ENCODE measurements at places on chromosomes 5 and 9. TPM values are rescaled to one million over a fixed set of nuclear protein-coding genes. Genes with fewer than 3 reads are reported as not detected.

Gene RLN2
- not detected for polyA plus RNA-seq

Gene FIBCD1
- 0.20 TPM for polyA plus RNA-seq

Gene STX17
- 11.5 TPM for polyA plus RNA-seq

Gene SPATA31C1
- not detected for polyA plus RNA-seq

Gene DNAH5
- polyA plus RNA-seq: 0.50 TPM

Gene C1QTNF3
- polyA plus RNA-seq: 6.9 TPM

Gene HEMGN
- polyA plus RNA-seq: not detected

Gene SIT1
- 1.1 TPM for polyA plus RNA-seq

Gene ADAMTS2
- polyA plus RNA-seq: 1.8 TPM

Gene OR1K1
- polyA plus RNA-seq: not detected

Gene CMYA5
- 1.0 TPM for polyA plus RNA-seq

Gene PCDHAC2
- polyA plus RNA-seq: not detected

Gene MYOZ3
- polyA plus RNA-seq: 1.8 TPM

Gene SLC36A2
- polyA plus RNA-seq: not detected

Gene LCN6
- polyA plus RNA-seq: 19.5 TPM

Gene NUTM2G
- not detected for polyA plus RNA-seq

Gene SPINK1
- polyA plus RNA-seq: 6,952 TPM

Gene ARAP3
- polyA plus RNA-seq: 4.3 TPM

Gene FOXD4L5
- not detected for polyA plus RNA-seq

Gene ANKRD18A
- 0.15 TPM for polyA plus RNA-seq

Gene NNT
- 13.8 TPM for polyA plus RNA-seq

Gene SPINK4
- 19.1 TPM for polyA plus RNA-seq

Gene PCDHGA6
- polyA plus RNA-seq: not detected

Gene STC2
- polyA plus RNA-seq: 0.62 TPM

Gene KLHL3
- 0.50 TPM for polyA plus RNA-seq

Gene GCNT1
- polyA plus RNA-seq: 3.1 TPM

Gene MED7
- 15.0 TPM for polyA plus RNA-seq

Gene PAEP
- polyA plus RNA-seq: not detected

Gene BNC2
- 1.1 TPM for polyA plus RNA-seq

Gene AFAP1L1
- 2.7 TPM for polyA plus RNA-seq

Gene CTSV
- polyA plus RNA-seq: 0.61 TPM

Gene ROR2
- polyA plus RNA-seq: 3.0 TPM

Gene NOTCH1
- polyA plus RNA-seq: 2.3 TPM

Gene SV2C
- 0.19 TPM for polyA plus RNA-seq

Gene TXNDC8
- not detected for polyA plus RNA-seq

Gene GRIN3A
- not detected for polyA plus RNA-seq

Gene PCDHA8
- polyA plus RNA-seq: not detected

Gene PRDM9
- polyA plus RNA-seq: not detected

Gene CENPK
- 7.7 TPM for polyA plus RNA-seq

Gene FAM221B
- polyA plus RNA-seq: not detected

Gene PRRC2B
- polyA plus RNA-seq: 36.4 TPM

Gene REEP2
- polyA plus RNA-seq: 3.1 TPM

Gene CDC25C
- 0.92 TPM for polyA plus RNA-seq

Gene TMC1
- polyA plus RNA-seq: 0.33 TPM

Gene OR1L8
- not detected for polyA plus RNA-seq

Gene ANKRD20A1
- polyA plus RNA-seq: 0.25 TPM

Gene MEIKIN
- not detected for polyA plus RNA-seq

Gene HAVCR1
- not detected for polyA plus RNA-seq

Gene IL13
- not detected for polyA plus RNA-seq

Gene CD274
- polyA plus RNA-seq: 1.1 TPM

Gene RASEF
- 3.9 TPM for polyA plus RNA-seq

Gene TPD52L3
- polyA plus RNA-seq: not detected
